Stimulated activated CD4-positive, alpha-beta T cell treated with anti-CD3 and anti-CD28 coated beads, Interleukin-1b, Interleukin-23, amount 100 ng/mL, for 48 hours (primary cell): ENCODE measurements at places on chromosomes 7 and 10.

GRCh38 chr10:68981074-68981473 is 7.5 kb upstream of the KIFBP start:
- no peak for DNase-seq

GRCh38 chr7:157615101-157615817 is 278.5 kb downstream of the DNAJB6 start:
- DNase-seq = no peak

DNA sequence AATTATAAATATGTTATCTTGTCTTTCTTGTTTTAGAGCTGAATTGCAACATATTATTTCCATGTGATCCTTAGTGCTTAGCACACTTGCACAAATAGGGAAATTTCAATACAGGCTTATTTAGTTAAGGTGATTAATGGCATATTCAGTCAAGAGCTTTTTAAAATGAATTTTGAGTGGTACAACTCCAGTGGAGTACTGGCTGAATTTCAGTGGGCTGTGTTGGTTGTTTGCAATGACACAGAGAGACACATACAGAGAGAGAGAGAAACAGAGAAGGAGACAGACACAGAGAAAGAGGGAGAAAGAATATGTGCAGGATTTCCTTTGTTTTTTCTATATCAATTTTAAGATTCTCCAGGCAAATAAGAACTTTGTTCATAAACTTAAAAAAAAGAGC is 766.9 kb downstream of the DNAJB9 start:
- no peak for DNase-seq

DNA sequence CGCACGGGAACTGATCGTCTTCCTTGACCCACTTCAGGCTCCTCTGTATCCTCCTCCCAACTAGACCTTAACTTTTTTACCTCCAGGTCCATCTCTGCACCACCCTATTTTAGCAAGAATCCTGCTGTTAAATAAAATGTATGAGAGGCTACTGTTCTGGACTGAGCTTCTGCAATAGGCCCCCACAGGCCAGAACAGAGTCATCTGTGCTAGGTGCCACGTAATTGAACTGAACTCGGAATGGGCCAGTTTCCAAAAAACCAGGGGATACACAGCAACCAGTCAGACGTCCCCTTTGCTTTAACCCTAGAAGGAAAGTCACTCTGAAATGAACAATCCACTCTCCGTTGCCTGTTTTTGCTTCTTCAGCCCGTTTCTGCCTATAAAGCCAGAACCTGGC is 71.3 kb downstream of the CHST15 start:
- DNase-seq = no peak

DNA sequence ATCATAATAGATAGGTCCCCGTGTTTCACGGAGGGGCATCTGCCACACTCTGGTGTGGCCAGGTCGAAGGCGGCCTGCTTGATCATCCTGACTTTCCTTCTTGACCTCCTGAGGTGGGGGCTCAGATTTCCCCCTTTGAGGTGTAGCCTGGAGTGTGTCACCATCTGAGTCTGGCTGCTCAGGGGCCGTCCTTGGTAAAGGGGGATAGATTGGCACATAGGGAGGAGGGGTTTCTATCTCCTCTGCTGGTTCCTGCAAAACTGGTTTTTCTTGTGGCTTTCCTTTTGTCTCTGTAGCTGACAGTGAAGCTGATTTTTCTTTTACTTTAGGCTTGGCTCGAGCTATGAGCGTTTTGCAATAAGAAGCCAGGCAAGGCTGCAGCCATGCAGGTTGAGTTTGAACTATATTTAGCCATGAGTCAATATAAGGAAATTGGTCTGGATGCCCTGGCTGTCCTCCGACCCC is 7.1 kb upstream of the ZNF117 start:
- DNase-seq = no peak

GRCh38 chr7:123598657-123599056 is 3.0 kb upstream of the ASB15 start:
- DNase-seq = no peak

DNA sequence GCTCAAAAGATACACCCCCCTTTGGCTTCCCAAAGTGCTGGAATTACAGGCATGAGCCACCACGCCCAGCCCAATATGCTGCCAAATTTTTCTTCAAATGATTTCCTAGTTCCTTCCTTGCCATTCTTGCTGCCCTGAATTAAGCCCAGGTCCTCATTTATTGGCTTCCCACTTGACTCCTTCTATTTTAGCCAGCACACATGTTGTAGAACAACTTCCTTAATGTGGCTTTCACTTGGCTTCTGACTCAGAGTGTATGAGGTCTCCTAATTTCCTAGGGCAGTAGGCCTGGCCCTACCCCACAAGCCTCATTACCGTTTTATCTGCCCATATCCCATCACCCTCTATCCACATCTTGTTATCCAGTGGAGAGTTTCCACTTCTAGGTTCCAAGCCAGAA is 21.8 kb upstream of the HIPK2 start:
- no peak for DNase-seq

- DNase-seq = no peak
These were observed 142.6 kb upstream of the LSM8 start for GRCh38 chr7:118041251-118041878.

DNA sequence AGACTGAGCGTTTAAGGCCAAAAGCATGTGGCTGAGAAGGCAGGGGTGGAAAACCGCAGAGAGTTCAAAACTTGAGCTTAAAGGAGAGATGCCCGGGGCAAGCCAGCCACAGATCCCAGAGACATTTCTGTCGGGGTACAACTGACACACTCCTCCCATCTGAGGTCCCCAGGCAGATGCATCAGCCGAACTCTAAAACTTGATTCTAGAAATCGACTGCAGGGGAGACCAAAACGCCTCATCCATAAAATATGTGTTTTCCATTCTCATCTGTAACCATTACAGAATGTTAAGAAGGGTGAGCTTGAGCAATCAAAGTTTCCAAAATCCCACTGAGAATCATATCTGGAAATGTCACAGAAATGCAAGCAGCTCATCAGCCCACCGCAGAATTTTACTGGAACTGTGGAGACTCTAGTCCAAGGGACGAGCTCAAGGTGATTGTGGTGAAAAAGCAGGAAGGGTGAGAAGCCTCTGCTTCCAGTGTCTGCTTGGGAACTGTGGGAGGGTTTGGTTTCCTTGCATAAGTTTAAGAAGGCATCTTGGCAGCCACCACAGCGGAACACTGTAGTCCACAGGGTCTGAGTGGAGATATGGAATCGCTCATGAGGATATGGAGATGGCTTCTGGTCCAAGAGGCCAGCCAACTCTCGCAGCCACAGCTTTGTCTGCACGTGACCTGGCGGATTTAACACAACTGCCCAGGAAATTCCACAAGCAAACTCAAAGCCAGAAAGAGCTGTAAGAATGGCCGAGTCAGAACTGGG is 249.2 kb downstream of the SFMBT2 start:
- DNase-seq = no peak

- DNase-seq = no peak
These were observed 242.4 kb downstream of the KIAA1217 start for GRCh38 chr10:24451325-24451820.

DNA sequence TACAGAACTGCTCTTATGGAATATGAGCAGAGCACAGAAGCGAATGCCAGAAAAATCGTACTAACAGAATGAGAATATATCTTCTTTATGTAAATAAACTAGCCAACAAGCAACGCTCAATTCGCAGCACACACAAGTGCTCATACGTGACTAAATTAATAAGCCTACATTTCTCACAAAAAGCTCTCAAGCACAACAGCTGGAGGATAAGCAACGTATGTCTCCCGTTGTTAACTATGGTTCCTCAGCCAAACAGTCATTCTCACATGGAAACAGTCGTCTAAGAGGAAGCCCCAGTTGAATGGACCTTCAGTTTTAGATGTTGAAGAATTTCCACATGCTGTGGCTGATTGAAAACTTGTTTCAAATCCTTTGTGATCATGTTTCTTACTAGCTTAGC is 110.4 kb downstream of the PKD1L1 start:
- DNase-seq = no peak

DNA sequence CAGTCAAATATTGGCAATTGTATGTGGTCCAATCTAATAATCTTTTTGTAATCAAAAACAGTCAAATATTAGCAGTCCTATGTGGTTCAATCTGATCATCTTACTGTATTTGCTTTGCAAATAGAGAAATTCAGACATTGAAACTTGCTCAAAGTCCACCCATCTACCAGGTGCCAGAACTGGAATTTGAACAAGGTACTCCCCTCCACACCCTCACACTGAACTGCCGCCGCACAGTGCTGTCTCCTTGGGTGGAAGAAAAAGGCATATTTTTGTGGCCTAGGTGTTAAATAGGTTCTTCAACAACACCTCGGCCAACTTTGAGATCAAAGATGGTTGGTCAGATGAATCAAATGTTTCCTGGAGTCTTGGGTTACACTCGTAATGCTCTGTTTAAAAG is 544.2 kb upstream of the GALNT17 start:
- no peak for DNase-seq

DNA sequence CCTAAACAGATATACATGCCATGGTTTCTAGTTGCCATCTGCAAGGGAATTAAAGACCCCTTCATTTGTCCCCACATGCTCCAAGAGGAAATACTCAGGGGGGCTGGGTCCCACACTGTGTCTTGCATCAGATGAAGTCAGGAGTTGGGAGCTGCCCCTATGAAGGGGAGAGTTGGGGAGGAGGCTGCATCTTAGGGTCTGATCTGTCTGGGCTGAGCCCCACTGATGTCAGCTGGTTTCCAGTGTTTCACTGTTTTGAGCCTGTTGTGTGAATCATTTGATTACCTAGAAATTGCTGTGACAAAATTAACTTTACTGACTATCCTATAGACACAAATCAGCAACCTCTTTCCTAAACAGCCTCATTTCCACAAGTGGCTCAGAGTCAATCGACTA is 4.9 kb upstream of the ADCY1 start:
- DNase-seq = no peak

- DNase-seq = no peak
These were observed 28.5 kb downstream of the NPS start for GRCh38 chr10:127577376-127578258.
